ENCODE measurements at places on chromosomes 11 and 22.

DNA sequence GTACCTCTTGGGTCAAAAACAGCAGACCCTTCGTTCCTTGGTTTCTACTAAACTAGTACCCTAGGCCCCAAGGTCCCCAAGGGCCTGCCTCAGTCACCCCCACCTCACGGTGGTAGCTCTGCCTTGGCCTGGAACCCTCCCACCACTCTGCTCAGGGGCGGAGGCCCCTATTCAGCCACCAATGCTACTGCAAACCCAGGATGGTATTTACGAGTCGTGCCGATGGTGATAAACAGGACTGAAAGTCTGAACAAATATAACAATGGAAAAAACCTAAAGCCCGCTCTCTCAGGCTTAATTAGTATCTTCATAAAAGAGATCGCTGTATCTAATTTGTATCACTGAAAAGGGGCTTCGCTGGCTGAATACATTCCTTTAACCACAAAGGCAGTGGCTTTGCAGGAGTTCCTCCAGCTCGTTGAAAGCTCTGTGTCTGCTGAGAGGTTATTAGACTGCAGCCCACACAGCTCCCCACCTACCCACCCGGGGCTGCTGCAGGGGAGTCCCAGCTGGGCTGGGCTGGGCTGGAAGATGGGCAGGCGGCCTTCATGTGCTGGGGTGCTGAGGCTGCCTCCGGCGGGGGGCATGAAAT lies 15.2 kb downstream of the SHISAL1 start:
- no peak for DNase-seq

GRCh38 chr11:112793416-112793815 lies 167.8 kb upstream of the NCAM1 start:
- no peak for DNase-seq

GRCh38 chr11:43558556-43559127 lies 121.9 kb upstream of the HSD17B12 start:
- DNase-seq, result no peak

GRCh38 chr22:50019316-50019715 lies 6.8 kb upstream of the IL17REL start:
- DNase-seq, result no peak

GRCh38 chr11:78110830-78111229 lies 28.6 kb downstream of the ALG8 start:
- no peak for DNase-seq

DNA sequence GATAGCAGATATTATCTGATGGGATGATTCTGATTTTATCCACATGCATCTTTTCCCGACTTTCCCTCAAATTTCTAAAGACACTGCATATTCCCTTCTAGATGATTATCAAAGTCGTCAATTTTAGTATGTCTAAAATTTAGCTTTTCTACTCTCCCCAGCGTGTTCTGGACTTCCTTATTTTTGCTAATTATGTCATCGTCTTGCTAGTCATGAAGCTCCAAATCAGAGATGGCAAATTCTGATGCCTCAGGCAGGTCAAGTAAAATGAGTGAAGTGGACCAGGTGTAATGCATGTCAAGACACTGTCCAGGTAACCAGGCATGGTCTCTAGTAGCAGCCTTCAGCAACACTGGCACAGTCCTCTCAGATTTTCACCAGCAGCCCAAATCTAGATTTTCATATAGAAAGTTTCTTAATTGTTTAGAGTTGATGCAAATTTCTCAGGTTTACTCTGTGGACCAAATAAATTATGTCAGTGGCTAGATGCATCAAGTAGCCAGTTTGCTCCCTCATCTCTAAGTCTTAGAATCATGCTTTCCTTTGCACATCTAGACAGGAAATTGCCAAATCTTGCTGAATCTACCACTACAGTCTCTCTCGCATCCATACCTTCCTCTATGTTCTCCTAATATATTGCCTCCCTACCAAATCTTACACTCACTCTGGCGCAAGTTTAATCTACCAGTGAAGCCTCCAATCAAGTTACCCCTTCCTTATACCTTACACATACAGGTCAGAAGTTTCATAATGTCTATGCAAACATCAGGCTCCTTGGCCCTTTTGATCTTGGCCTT lies 10.6 kb downstream of the HSD17B12 start:
- no peak for DNase-seq

GRCh38 chr11:59141673-59142460 lies 789 bp upstream of the FAM111A start:
- no peak for DNase-seq

DNA sequence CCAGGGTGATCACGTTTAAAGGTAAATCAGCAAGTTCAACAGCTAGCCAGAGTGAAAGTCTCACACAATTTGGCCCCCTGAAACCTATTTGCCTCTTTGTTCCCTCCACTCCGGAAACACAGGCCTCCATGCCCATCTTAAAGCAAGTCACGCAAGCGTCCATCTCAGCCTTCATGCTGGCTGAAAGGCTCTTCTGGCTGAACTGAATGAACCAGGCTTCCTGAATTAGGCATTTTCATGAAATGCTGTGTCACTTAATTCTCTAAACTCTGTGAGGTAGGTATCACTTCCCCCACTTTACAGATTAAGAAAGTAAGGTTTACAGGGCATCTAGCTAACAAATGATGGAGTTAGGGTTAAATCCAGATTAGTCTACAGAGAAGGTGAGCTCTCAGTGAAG lies 1.4 kb downstream of the SLC25A17 start:
- no peak for DNase-seq

DNA sequence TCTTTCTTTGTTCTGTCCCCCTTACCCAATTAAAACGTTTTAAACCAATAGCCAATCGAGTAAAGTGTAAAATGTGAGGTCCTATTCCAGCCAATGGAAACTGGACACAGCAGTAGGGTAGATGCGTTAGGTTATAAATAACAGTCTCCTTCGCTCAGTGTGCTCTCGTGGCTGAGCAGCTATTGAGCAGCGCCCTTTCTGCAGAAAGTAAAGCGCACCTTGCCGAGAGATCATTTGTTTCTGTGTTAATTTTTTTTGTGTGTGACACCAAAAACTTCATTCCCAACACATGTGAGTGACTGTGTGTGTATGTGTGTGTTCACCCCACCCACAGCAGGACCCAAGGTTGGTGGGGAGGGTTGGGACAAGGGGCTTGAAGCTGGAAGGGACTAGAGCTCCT lies 7.2 kb upstream of the TTLL1 start:
- no peak for DNase-seq

DNA sequence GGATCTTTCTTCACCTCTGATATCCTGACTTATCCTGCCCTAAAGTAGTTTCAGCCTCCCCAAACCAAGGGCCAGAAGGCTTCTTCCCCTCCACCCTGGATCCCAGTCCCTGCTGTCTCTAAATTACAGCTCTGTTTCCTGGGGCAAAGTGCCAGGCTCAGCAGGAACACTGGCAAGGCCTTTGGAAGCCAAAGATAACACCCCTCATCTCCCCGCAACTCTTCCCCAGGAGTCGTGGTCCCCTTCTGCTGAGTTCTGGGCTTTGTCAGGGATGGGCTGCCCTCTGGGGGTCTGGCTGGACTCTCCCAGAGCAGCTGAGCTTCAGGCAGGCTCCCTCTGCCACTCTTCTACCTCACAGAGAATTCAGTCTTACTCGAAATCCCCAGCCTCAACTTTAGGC lies 53.8 kb upstream of the AMPD3 start:
- no peak for DNase-seq

DNA sequence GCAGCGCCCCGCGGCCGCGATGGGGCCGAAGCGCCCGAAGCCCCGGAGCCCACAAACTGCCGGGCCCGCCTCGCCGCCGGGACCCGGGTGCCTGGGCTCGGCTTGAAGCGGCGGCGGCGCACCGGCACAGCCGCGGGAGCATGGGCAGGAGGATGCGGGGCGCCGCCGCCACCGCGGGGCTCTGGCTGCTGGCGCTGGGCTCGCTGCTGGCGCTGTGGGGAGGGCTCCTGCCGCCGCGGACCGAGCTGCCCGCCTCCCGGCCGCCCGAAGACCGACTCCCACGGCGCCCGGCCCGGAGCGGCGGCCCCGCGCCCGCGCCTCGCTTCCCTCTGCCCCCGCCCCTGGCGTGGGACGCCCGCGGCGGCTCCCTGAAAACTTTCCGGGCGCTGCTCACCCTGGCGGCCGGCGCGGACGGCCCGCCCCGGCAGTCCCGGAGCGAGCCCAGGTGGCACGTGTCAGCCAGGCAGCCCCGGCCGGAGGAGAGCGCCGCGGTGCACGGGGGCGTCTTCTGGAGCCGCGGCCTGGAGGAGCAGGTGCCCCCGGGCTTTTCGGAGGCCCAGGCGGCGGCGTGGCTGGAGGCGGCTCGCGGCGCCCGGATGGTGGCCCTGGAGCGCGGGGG lies 346 bp downstream of the FJX1 start:
- peak; percentile 55 for DNase-seq

DNA sequence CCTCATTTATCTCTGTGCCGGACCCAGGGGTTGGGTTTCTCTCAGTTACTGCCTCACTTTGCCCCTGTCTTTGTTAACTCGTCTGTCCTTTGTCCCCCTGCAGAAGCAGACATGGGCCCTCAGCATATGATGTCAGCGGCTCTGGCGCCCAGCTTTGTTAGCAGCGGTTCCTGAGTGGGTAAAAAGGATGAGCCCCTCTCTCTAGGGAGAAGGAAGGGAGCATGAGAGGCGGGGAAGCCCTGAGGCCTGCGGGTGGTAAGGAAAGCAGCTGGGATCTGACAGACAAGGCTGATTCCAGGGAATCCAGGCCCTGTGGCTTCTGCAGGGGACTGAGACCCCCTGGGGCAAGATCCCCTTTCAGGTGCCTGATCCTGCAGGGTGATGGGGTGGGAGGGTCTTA lies 51.7 kb downstream of the MCM5 start:
- DNase-seq, result no peak

DNA sequence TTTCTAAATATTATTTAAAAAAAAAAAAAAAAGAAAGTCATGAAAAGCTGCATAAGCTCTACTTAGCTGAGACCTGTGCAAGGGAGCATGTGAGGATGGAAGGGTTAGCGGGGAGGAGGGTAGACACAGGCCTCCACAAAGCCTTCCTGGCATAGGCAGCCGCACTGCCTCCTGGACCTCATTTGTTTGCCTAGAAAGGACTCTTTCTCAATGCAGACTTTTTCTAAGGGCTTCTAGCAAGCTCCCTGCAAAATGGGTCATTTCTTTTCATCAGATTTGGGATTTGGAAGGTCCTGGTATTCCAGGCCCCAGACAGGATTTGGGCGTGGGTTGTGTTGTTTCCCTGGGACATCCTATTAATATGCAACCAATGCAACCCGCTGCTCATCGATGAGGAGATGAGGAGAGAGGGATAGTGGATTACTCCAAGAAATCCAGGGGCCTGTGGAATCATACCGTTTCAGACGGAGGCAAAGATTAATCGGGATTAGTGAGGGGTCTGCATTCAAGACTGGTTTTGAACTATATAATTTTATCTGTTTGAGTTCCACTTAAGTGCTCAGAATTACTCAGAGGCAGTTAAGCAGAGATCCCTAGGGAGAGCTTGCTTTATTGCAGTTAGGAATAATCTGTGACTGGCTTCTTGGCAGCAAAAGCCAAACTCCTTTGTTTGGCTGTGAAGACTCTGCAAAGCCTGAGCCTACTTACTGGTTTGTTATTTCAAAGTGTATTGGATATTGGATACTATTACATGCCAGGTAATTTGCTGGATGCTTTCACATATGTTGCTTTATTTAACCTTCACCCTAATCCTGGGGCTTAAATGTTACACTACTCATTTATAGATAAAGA lies 106.9 kb upstream of the NAV2 start:
- DNase-seq, result no peak

DNA sequence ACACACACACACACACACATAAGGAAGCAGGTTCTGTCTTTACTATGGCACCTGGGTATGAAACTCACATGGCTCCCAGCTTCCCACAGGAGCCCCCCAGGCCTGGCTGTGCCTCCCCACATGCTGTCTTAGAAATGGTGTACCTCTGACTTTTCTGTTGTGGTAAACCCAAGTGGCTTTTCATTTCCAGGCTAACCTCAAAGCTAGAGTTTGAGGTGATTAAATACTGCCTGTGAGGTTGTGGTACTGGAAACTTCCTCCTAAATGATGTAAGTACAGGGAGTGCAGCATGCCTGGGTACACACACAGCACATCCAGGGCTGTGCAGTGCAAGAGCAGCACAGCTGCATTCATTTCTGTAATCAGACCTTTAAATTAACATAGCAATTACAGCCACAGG lies 34.4 kb downstream of the ME3 start:
- DNase-seq, result peak; percentile 33

- no peak for DNase-seq
These were observed 64.4 kb upstream of the FGF3 start for GRCh38 chr11:69883292-69884255.

GRCh38 chr11:23769214-23769613 lies 727.6 kb upstream of the LUZP2 start:
- DNase-seq, result no peak

DNA sequence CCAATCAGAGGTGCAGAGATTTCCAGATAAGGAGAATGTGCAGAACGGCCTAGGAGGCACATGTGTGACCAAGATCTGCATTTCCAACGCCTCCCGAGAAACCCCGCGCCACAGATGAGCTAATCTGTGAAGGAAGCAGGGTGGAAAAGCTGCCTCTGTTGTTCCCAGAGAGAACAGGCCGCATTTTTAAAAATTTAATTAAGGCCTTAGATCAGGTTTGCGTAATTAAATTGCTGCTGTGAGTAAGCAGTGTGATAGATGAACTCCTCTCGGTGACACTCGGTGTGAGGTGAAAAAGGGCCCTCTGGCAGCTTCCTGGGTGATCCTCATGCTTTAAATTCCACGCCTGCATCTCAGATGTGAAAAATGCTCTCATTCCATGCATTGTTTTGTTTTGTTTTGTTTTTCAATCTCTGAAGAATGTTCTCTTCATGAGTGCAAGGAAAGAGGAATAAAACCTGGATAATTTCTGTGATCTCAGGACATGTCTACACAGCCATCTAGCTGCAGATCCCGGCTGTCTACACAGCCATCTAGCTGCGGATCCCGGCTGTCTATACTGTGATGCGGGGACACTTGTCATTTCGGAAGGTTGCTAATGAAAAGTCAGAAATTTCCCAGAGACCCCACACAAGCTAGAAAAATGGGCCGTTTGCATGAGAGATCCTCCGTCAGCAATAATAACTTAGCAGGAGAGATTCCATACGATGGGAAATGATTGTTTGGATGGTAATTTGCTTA lies 1398.9 kb downstream of the BRD1 start:
- no peak for DNase-seq

DNA sequence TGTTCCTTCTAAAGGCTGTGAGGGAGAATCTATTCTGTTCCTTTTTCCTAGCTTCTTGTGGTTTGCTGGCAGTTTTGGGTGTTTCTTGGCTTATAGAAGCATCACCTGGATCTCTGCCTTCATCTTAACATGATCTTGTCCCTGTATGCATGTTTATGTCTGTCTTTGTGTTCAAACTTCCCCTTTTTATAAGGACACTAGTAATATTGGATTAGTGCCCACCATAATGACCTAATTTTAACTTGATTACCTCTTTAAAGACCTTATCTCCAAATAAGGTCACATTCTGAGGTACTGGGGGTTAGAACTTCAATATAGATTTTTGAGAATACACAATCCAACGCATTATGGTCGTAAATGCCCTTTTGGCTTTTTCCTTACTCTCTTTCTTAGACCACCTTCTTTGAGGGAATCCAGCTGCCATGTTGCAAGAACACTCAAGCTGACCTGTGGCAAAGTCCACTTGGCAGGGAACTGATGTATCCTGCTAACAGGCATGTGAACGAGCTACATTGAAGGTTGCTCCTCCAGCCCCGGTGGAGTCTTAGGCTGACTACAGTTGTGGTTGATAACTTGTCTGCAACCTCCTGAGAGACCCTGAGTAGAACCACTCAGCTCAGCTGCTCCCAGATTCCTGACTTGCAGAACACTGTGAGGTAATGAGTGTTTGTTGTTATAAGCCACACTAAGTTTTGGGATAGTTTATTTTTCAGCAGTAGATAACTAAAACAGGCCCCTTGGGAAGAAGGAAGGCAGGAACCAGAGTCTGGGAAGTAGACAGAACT lies 127.1 kb upstream of the OR9Q1 start:
- DNase-seq, result no peak
